ENCODE measurements at places on chromosomes 2 and 18.

- no peak for DNase-seq
Observed at GRCh38 chr2:239927424-239927981, 97.6 kb downstream of the NDUFA10 start.

DNA sequence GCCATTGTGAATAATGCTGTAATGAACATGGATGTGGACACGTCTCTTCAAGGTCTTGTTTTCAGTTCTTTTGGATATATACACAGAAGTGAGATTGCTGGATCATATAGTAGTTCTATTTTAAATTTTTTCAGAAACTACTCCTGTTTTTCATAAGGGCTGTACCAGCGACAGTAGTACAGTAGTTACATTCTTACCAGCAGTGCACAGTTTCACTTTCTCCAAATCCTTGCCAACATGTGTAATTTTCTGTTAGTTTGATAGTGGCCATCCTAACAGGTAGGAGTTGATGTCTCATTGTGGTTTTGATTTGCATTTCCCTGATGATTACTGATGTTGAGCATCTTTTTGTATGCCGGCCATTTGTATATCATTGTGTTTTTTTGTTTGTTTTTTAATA, 81.7 kb downstream of the EPC2 start:
- DNase-seq = no peak

GRCh38 chr2:209367075-209367747, 56.6 kb upstream of the MAP2 start:
- no peak for DNase-seq

DNA sequence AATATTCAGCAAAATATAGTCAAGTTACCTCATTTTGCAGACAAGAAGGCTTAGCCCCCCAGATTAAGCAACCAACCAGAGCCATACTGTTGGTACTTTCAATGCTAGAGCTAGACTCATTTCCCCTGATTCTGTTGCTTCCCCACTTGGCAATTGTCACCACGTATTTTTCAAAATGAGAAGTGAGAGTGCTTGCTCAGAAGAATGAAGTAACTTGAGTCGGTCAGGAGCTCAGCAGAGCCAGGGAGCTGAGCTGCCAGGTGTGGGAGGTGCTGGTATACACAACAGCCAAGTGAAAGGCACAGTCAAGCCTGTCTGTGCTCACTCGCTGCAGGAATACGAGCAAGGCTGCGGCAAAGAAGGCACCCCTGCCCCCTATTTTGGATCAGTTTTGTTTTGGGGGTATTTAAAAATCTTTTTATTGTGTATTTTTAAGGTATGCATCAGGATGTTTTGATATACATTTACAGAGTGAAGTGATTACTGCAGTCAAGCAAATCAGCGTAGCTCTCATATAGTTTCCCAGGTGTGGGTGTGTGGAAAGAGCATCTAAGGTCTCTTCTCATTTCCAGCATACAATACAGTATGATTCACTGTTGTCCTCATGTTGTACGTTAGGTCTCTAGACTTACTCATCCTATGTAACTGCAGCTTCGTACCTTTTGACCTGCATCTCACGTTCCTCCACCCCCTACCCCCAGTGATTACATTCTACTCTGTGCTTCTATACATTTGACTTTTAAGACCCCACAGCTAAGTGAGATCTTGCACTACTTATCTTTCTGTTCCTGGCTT, 62.4 kb downstream of the MRPS9 start:
- no peak for DNase-seq

GRCh38 chr2:229376866-229377265, 105.8 kb upstream of the PID1 start:
- no peak for DNase-seq

DNA sequence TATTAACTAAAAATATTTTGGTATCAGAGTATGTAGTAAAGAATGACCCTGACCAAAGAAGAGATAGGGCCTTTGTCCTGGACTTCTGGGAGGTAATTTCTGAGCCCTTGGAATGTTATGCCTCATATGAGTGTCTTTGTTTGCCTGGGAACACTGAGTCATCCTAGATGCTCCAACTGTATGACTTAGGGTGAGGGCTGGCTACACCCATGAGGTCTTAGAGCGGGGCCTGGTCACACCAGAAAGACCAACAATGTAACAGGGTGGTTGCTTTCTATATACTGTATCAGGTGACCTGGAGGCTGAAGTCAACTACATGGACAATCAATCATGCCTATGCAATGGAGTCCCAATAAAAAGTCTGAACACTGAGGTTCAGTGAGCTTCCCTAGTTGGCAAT, 253.1 kb downstream of the MBD2 start:
- no peak for DNase-seq

GRCh38 chr18:63143330-63143771, 176.2 kb downstream of the BCL2 start:
- no peak for DNase-seq

DNA sequence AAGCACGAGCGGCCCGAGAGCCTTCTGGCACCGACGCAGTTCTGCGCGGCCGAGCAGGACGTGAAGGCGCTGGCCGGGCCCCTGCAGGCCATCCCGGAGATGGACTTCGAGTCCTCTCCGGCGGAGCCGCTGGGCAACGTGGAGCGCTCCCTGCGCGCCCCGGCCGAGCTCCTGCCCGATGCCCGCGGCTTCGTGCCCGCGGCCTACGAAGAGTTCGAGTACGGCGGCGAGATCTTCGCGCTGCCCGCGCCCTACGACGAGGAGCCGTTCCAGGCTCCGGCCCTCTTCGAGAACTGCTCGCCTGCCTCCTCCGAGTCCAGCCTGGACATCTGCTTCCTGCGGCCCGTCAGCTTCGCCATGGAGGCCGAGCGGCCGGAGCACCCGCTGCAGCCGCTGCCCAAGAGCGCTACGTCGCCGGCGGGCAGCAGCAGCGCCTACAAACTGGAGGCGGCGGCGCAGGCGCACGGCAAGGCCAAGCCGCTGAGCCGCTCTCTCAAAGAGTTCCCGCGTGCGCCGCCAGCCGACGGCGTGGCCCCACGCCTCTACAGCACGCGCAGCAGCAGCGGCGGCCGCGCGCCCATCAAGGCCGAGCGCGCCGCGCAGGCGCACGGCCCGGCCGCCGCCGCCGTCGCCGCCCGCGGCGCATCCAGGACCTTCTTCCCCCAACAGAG, 70.4 kb downstream of the ARHGEF33 start:
- DNase-seq = peak; percentile 16

- DNase-seq = no peak
Observed at GRCh38 chr18:59893971-59894370, 5.8 kb upstream of the PMAIP1 start.

DNA sequence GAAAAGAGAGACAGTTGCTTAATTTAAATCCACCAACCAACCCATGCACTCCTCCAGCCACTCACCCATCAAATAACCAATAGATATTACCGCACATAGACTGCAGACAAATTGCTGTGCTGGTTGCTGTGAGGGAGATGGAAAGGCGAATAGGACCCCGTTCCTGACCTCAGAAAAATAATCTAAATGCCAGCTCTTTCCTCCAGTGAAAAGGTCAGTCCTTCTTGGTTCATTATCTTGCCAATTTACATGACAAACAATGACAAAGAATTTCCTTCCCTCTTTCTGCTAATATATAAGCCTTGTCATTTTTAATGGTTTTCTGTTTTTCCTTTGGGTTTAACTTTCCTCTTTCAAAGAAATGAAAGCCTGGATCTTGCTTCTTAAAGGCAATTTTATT, 61.6 kb downstream of the MEP1B start:
- no peak for DNase-seq

GRCh38 chr2:105393373-105394055, 5.3 kb downstream of the FHL2 start:
- no peak for DNase-seq

DNA sequence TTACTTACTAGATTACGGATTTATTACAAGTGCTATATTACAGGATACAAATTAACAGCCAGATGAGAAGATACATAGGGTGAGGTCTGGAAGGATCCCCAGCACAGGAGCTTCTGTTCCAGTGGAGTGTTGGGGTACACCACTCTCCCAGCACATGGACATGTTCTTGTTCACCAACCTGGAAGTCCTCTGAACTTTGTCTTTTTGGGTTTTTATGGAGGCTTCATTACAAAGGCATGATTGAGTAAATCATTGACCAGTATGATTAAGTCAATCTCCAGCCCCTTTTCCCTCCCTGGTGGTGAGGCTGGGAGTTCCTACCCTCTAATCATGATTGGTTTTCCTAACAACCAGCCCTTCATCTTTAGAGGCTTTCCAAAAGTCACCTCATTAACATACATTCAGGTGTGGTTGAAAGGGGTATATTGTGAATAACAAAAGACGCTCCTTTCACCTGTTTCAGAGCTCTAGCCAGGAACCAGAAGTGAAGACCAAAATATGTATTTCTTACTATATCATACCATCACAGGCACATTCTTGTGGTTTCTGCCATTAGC, 38.3 kb downstream of the APLF start:
- no peak for DNase-seq

GRCh38 chr2:128578406-128579390, 260.0 kb upstream of the HS6ST1 start:
- no peak for DNase-seq

DNA sequence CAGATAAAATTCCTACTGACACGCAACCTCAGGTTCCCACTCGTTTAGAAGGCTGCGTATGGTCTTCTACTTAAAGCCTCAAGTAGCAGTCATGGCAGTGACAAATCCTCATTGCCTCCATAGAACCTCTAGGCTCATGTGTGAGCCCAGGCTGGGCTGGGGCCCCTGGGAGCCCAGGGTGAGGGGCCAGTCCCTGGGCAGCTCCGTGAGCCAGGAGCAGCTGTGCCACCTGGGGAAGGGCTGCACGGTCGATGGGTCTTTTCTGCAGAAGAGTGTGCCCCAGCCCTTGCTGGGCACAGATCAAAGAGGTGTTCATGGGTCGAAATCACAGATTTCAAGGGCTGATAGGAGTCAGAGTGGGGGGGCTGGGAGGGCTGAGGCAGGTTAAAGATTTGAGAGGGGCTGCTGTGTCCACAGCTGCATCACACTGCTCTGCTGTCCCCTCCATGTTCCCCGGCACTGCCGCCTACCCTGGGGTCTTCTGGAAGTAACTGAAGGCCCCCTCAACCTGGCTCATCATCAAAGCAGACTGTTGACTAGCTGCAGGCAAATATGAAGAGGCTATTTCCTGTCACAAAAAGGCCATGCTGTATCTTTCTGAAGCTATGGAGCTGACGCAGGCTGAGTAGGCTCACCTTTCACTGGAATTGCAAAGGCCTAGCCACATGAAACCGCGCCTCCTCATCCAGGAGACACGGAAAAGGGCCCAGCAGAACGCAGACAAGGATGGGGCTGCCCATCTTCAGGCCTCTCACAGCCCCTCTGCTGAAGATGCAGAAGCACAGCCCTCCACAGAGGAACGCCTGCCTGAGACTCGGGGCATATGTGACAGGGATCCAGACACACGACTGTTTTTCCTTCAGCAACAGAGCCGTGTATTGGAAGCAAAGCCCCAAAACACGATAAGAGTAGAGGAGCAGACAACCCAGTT, 35.7 kb upstream of the ALPP start:
- no peak for DNase-seq

- no peak for DNase-seq
Observed at GRCh38 chr18:23330423-23330822, 122.7 kb upstream of the RIOK3 start.

DNA sequence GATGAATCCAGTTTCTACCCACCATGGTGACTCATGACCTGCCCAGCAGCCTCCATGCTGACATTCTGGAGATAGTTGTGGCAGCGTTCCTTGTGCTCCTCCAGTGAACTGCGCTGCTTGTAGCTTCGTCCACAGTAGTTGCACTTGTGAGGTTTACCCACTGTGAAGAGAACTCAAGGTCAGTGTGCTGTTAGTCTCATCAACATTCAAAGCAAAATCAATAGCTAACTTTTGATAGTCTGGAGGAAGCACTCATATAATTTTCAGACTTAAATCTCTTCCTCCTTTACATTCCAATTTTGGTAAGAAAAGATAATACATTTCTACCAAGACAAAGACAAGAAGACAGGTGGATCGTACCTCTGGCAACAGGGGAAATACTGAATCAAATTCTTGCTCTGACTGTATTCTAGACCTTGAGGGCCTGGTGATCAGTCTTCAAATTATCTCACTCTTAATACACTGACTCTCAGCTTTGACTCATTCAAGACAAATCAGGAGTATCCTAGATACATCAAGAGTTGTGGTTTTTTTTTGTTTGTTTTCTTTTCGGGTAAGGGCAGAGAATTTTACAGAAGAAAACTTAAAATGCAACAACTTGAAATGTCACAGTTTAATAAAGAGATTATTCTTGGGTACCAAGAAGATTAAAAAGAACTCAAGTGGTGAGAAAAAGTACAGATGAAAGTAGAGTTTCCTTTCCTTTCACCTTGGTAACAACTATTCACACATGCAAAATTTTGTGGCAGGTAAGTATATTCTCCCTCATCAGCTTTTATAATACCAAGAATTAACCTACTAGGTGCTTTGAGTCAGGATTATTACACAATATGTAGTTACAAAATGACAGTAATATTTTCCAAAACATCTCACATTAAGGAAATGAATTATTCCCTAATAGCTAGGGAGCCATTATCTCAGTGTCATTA, 129.2 kb downstream of the IKZF2 start:
- no peak for DNase-seq

DNA sequence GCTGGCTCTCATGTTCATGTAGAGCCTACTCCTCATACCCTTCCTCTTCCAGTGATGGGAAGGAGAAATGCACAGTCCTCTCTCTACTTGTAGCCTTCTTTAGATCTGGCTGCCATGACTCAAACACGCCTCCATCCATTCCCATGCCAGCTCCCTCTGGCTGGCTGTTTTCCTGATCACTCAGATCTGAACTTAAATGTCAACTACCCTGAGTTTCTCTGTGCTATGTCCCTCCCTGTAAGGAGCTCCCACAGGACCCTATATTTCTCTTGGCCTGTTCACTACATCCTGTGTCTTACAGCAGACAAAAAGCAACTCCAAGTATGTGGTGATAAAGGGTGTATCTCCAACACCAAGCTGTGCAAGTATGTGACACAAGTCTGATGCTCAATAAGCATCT, 152.4 kb downstream of the TCF4 start:
- no peak for DNase-seq

GRCh38 chr2:48355494-48355893, 174.5 kb upstream of the STON1 start:
- no peak for DNase-seq

GRCh38 chr2:80293039-80293438, 11.5 kb downstream of the LRRTM1 start:
- DNase-seq = no peak

GRCh38 chr2:166610180-166610912, 116.3 kb upstream of the SCN7A start:
- no peak for DNase-seq
